Muscle of leg (tissue), 16 donors: ENCODE measurements at places on chromosomes 12 and 14.

DNA sequence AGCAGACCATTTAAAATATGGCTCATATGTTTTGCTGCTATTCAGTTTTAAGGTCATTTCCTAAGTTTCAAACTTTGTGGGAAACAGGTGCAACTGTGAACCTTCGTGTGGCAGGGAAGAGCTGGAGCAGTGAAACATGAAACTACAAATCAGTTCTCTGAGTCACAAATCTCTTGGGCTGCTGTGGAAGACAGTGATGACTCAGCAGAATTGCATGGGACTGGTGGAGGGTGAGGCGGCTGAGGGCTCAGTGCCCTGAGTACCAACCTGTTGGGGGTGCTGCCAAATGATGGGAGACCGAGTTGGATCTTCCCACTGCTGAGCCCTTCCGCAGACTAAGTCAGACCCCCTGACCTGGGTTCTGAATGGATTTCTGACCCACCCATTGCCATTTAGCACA, 8.4 kb upstream of the CALM1 start:
- no peak for DNase-seq

DNA sequence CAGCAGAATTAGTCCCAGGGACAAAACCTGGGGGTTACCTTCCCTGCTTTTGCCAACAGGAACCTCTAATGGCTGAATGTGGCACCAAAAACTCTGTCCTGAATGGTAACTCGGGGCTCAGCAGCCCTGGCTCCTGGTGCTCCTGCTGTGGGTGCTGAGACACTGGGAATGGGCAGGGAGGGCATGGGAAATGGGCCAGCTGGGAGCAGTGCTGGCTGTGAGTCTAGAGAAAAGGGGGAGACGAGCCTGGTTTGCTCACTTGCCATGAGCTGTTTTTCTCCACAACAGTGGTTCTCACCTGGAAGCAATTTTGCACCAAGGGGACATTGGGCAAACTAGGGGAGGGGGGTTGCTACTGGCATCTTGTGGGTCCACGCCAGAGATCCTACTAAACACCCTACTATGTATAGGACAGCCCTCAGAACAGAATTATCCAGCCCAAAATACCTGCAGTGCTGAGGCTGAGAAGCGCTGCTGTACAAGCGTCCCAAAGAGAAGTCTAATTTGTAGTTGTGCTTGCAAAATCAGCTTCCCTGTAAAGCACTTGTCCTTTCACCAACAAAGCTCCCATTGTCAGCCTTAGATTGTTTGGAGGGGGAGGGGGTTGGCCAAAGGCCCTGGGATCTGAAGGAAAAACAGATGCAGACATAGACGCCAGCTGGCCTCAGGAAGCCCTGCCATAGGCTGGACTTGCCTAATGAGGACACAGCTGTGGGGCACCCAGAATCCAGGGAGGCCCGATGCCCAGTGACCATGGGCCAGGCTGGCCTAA, 3.6 kb downstream of the LRRC74A start:
- DNase-seq: peak; percentile 94

DNA sequence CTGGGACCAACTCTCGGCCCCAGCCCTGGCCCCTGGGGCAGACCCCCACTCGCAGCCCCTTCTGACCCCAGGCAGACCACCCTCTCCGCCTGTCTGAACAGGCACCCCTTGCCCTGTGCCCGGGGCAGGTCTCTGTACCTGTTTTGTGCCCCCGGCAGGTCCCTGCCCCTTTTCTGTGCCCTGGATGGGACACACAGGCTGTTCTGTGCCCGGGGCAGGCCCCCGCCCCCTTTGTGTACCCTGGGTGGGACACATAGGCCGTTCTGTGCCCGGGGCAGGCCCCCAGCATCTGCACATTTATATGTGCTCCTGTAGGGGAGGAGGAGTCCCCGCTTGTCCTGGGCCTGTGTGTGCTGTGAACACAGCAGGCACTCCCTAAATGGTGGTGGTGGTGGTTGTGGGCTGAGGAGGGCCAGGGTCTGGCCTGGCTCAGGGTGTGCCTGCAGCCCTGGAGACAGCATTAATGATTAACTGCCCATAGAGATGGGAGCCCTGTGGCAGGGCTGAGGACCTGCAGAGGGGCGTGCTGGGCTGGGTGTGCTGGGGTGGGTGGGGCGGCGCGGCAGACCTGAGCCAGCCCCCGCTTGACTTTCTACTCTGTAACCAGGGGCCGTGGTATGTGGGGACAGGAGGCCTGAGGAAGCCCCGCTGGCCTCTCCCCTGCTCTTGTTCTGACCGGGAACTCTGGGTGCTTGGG, 3.7 kb downstream of the FBRSL1 start:
- no peak for DNase-seq

GRCh38 chr12:96265836-96266235, 71.7 kb downstream of the ELK3 start:
- no peak for DNase-seq

GRCh38 chr12:102735104-102735503, 181.9 kb downstream of the PAH start:
- DNase-seq: no peak

DNA sequence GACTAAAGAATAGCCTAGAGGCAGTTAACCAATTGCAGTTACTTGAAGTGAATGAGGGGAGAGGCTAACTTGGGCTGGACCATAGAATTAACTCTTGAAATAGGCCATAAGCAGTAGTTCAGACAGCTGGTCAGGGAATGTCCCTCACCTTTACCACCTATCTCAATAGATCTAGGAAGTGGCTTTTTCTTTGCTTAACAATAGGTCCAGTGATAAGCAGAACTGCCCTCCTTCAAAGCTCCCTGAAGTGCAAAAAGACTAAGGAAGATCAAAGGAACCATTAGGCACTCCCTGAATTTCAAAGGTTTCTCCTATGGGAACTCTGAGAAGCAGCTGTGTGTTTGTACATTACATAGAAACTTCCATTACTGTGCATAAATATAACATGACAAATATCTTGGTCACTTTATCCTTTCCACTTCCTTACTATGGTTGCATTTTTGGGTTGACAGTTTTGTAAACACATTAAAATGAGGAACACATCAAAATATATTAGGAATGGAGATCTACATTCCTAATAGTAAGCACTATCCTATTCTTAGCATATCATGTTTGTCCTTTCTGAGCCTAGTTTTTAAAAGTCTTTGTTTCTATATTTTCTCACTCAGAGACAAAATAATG, 7.2 kb upstream of the NAA30 start:
- no peak for DNase-seq

- DNase-seq: peak; percentile 50
These were observed 133.2 kb downstream of the PRKCH start for GRCh38 chr14:61454545-61454944.

GRCh38 chr12:91964501-91964900, 181.1 kb downstream of the BTG1 start:
- no peak for DNase-seq

GRCh38 chr12:7264538-7264937, 39.3 kb upstream of the ACSM4 start:
- no peak for DNase-seq

DNA sequence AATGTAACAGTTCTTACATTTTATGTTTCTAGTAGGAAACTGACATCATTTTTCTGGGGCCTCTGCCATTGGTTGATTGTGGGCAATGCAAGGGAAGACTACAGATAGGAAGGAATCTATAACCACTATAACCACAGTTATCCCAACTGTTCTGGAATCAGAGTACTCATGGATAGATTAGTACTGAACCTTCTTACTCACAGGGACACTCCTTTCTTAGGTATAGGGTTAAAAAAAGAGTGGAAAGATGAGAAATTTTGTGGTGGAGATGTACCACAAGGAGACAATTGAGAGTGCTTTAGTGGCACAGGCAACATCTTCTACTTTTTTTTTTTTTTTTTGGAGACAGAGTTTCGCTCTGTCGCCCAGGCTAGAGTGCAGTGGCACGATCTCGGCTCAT, 21.0 kb downstream of the TMEM116 start:
- no peak for DNase-seq
